ENCODE measurements at places on chromosomes 13 and 19.

DNA sequence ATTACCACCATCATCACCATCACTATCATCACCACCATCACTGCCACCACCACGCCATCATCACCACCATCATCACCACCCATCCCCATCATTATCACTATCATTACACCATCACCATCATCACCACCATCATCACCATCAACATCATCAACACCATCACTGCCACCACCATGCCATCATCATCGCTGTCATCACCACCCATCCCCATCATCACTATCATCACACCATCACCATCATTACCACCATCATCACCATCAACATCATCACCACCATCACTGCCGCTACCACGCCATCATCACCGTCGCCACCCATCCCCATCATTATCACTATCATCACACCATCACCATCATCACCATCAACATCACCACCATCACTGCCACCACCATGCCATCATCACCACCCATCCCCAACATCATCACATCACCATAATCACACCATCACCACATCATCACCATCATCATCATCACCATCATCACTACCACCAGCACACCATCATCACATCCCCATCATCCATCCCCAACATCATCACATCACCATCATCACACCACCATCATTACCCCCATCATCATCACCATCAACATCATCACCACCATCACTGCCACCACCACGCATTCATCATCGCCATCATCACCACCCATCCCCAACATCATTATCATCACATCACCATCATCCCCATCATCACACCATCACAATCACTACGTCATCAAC lies 61.7 kb downstream of the TUBGCP3 start:
- H3K27ac ChIP-seq, result no peak overlapping the region
- no peak for DNase-seq
- H3K4me3 ChIP-seq, result no peak overlapping the region
- H3K36me3 ChIP-seq, result peaks cover 6% of the 10 kb centered on the region
- H3K4me1 ChIP-seq, result no peaks in the 10 kb centered on the region
- H3K27me3 ChIP-seq, result no peaks in the 10 kb centered on the region

- H3K4me1 ChIP-seq, result no peaks in the 10 kb centered on the region
- H3K36me3 ChIP-seq, result no peaks in the 10 kb centered on the region
- DNase-seq, result no peak
- H3K27me3 ChIP-seq, result no peaks in the 10 kb centered on the region
Observed at GRCh38 chr13:107374038-107374437, 806.1 kb upstream of the ARGLU1 start.

DNA sequence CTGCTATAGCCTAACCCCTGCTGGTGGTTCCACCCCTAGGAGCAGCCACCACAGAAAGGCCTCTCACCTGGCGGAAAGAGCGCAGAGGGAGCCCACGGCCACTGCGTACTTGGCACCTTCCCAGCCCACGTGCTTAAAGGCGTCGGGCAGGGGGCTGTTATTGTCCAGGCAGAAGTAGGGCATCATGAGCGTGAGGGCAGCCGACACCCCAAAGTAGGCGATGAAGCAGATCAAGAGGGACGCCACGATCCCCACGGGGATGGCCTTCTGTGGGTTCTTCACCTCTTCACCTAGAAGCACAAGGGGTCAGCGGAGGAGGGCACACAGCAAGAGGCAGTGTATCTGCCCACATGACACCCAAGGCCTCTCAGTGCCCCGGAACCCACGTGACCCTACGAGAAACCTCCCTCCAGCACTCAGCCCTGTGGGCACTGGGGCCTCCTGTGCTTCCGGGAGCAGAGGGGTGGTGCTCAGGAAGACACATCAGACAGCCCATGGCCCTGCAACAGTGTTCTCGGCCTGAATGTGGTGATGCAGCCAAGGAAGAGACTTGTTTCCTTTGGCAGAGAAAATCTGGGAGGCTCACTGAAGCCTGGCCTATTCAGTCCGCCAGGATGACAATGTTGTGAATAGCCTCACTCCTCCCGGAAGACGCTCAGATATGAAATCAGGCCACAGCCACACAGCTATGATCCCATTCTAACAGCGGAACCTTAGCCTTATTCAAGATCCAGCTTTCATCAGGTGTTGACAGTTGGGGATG lies 72.1 kb downstream of the SLC7A1 start:
- no peak overlapping the region for H3K27ac ChIP-seq
- DNase-seq, result no peak
- H3K36me3 ChIP-seq, result peaks cover 67% of the 10 kb centered on the region
- no peak overlapping the region for H3K4me3 ChIP-seq

GRCh38 chr19:11769995-11770394 lies 3.2 kb downstream of the ZNF441 start:
- H3K27me3 ChIP-seq, result no peaks in the 10 kb centered on the region
- H3K36me3 ChIP-seq, result peaks cover 32% of the 10 kb centered on the region
- no peak overlapping the region for H3K4me3 ChIP-seq
- no peak for DNase-seq
- peaks cover 13% of the 10 kb centered on the region for H3K4me1 ChIP-seq

GRCh38 chr13:53161251-53161650 lies 132.6 kb downstream of the OLFM4 start:
- H3K4me1 ChIP-seq, result no peaks in the 10 kb centered on the region
- no peak overlapping the region for H3K4me3 ChIP-seq
- no peak overlapping the region for H3K27ac ChIP-seq
- H3K27me3 ChIP-seq, result peaks cover 5% of the 10 kb centered on the region
- no peak for DNase-seq

GRCh38 chr13:41111454-41111853 lies 21.1 kb downstream of the KBTBD6 start:
- H3K4me3 ChIP-seq, result no peak overlapping the region
- no peak for DNase-seq
- H3K27me3 ChIP-seq, result no peaks in the 10 kb centered on the region

- DNase-seq, result no peak
- H3K27me3 ChIP-seq, result no peaks in the 10 kb centered on the region
- no peak overlapping the region for H3K4me3 ChIP-seq
- no peaks in the 10 kb centered on the region for H3K4me1 ChIP-seq
- H3K27ac ChIP-seq, result no peak overlapping the region
Observed at GRCh38 chr13:41700790-41701310, 243.5 kb downstream of the RGCC start.

GRCh38 chr13:24192811-24193162 lies 32.3 kb downstream of the SPATA13 start:
- H3K4me1 ChIP-seq, result peaks cover 2% of the 10 kb centered on the region
- H3K27ac ChIP-seq, result no peak overlapping the region
- H3K36me3 ChIP-seq, result no peaks in the 10 kb centered on the region

GRCh38 chr13:77832339-77833100 lies 86.1 kb downstream of the EDNRB start:
- no peaks in the 10 kb centered on the region for H3K36me3 ChIP-seq
- H3K27ac ChIP-seq, result no peak overlapping the region
- no peak for DNase-seq
- H3K4me1 ChIP-seq, result no peaks in the 10 kb centered on the region
- H3K27me3 ChIP-seq, result no peaks in the 10 kb centered on the region

GRCh38 chr19:18271433-18271841 lies 2.8 kb downstream of the IQCN start:
- DNase-seq, result no peak
- H3K27ac ChIP-seq, result no peak overlapping the region
- H3K4me1 ChIP-seq, result peaks cover 16% of the 10 kb centered on the region
- H3K4me3 ChIP-seq, result no peak overlapping the region
- H3K27me3 ChIP-seq, result no peaks in the 10 kb centered on the region
- H3K36me3 ChIP-seq, result no peaks in the 10 kb centered on the region

DNA sequence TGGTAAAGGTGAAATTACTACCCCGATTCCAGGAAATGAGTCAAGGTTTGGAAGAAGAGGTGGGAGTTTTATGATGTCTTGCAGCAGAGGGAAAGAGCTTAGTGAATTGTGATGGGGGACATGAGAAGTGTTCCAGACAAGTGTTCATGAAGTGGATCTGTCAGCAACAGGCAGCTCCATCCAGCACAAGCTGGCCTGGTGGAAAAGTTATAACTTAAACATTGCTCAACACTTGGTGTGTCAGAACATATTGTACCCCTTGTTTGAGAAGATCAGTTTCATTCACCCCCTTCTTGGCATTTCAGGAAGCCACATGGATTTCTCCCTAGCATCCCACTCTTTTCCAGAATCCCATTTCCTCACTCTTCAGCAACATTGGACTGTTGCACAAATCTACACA lies 222.0 kb downstream of the B3GLCT start:
- H3K27me3 ChIP-seq, result peaks cover 22% of the 10 kb centered on the region
- no peak overlapping the region for H3K4me3 ChIP-seq
- no peaks in the 10 kb centered on the region for H3K36me3 ChIP-seq
- peaks cover 3% of the 10 kb centered on the region for H3K4me1 ChIP-seq
- no peak overlapping the region for H3K27ac ChIP-seq
- no peak for DNase-seq
